ENCODE measurements at places on chromosomes 3 and 15. TPM values are rescaled to one million over a fixed set of nuclear protein-coding genes. Genes with fewer than 3 reads are reported as not detected.

- no peak for ATAC-seq
These were observed 9.4 kb downstream of the ATP11B start for GRCh38 chr3:182802413-182803390.

DNA sequence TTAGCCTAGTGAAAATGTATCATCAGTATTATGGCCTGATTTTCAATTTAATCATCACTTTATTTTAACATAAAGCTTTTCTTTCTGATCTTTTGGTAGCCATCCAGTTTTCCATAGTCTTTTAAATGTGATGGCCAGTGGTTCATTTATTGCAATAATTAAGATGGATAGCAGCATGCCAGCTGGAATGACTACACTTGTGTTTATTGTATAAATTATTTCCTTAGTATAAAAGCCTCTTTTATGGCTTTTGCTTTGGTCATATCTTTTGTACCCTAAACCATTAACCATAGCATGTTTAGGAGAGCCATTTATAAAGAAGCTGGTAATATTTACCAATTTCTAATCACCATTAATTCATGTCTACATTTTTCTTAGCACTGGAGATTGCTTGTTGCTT lies 31.7 kb downstream of the ALCAM start:
- no peak for ATAC-seq

GRCh38 chr3:124363476-124363875 lies 366.8 kb upstream of the UMPS start:
- ATAC-seq = peak; percentile 47

GRCh38 chr3:176776622-176777175 lies 420.6 kb downstream of the TBL1XR1 start:
- ATAC-seq = no peak

GRCh38 chr3:125916376-125916978 lies 52.5 kb upstream of the ROPN1B start:
- peak; percentile 94 for ATAC-seq

- no peak for ATAC-seq
These were observed 148.1 kb upstream of the SLC24A5 start for GRCh38 chr15:47972738-47973137.

Gene UNC13C
- not detected for total RNA-seq

Gene ACKR2
- 0.87 TPM for total RNA-seq

Measured in motor neuron (in vitro differentiated cells).